Thoracic aorta (tissue), 2 donors: ENCODE measurements at places on chromosomes 5 and 9.

- no peaks in the 10 kb centered on the region for H3K36me3 ChIP-seq
- no peaks in the 10 kb centered on the region for H3K27me3 ChIP-seq
- no peaks in the 10 kb centered on the region for H3K4me1 ChIP-seq
- DNase-seq: no peak
These were observed 77.3 kb upstream of the MAN2A1 start for GRCh38 chr5:109612278-109612905.

- DNase-seq: no peak
- peaks cover 8% of the 10 kb centered on the region for H3K4me1 ChIP-seq
- H3K4me3 ChIP-seq: no peak overlapping the region
- no peaks in the 10 kb centered on the region for H3K27me3 ChIP-seq
- H3K36me3 ChIP-seq: no peaks in the 10 kb centered on the region
These were observed 49.3 kb downstream of the MLLT3 start for GRCh38 chr9:20573023-20573422.

GRCh38 chr9:84331119-84331809, 9.3 kb downstream of the SLC28A3 start:
- H3K27me3 ChIP-seq: no peaks in the 10 kb centered on the region
- H3K4me1 ChIP-seq: no peaks in the 10 kb centered on the region
- H3K4me3 ChIP-seq: no peak overlapping the region
- DNase-seq: no peak

- H3K27ac ChIP-seq: no peak overlapping the region
- no peak for DNase-seq
- no peaks in the 10 kb centered on the region for H3K36me3 ChIP-seq
- no peak overlapping the region for H3K4me3 ChIP-seq
These were observed 166.4 kb upstream of the PIK3R1 start for GRCh38 chr5:68049053-68049713.

DNA sequence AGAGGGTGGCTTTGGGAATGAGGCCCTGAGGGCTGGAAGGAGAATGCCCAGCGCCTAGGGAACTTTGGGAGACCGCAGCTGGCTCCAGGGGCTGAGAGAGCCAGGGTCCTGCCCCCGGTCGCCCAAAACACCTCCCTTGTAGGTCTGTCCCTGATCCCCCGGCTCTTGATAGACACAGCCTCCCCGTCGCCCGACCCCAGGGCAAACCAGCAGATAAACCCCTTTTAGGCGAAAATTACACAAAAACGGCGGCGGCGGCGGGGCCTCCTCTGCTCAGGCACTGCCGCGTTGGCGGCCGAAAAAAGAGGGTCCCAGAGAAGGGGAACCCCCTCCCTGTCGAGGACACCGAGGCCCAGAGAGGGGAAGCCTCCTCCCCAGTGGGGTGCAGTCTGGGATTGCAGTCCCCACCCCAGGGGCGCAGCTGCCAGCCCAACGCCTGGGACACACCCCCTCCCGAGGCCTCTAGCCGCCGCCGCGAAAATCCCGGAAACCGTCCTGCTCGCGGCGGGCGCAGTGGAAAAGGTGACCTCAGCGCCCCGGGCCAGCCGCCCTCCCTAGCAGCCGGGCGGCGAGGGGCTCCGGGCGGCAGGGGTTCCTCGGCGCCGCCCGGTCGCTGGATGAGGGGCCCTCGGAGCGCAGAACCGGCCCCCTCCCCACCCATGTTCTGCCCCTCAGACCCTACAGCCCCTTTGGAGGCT, 3.1 kb upstream of the BARX1 start:
- peak overlapping the region; percentile 60 for H3K4me3 ChIP-seq
- DNase-seq: no peak
- no peaks in the 10 kb centered on the region for H3K36me3 ChIP-seq
- H3K27me3 ChIP-seq: peaks cover 53% of the 10 kb centered on the region
- H3K4me1 ChIP-seq: peaks cover 27% of the 10 kb centered on the region

DNA sequence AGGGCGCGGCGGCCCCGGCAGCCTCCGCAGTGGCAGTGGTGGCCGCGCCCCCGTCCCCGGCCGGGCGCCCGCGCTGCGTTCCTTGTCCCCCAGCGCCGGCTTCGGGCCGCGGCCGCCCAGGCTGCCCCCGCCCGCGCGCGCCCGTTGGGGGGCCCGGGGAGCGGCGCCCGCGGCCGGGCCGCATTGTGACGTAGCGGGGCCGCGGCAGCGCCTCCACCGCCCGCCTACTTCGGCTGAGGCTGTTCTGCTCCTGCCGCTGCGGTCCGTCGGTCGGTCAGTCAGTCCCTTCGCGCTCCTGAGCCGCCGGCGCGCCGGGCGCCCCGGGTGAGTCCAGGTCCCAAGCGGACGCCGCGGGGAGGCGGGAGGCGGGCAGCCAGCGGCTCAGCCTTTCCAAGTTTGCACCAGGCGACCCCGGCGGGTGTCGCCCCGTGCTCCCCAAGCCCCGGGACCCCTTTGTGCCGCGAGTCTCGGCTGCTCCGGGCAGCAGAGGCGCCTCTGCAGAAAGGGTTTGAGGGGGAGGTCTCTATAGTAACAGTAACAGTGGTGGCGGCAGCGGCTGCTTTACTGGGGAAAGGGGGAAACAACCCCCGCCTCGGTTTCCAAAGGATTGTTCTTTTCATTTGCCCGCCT, at the start of gene SNCAIP:
Gene SNCAIP, plus strand, starts transcription at position 277 of the 630 bp plus-strand sequence. CDS start 78,898 bp downstream, outside the sequence.
- no peaks in the 10 kb centered on the region for H3K36me3 ChIP-seq
- peak within 1 kb of the TSS; percentile 88 for H3K4me3 ChIP-seq
- peak within 1 kb of the TSS; percentile 82 for H3K27ac ChIP-seq
- no peaks in the 10 kb centered on the region for H3K27me3 ChIP-seq

DNA sequence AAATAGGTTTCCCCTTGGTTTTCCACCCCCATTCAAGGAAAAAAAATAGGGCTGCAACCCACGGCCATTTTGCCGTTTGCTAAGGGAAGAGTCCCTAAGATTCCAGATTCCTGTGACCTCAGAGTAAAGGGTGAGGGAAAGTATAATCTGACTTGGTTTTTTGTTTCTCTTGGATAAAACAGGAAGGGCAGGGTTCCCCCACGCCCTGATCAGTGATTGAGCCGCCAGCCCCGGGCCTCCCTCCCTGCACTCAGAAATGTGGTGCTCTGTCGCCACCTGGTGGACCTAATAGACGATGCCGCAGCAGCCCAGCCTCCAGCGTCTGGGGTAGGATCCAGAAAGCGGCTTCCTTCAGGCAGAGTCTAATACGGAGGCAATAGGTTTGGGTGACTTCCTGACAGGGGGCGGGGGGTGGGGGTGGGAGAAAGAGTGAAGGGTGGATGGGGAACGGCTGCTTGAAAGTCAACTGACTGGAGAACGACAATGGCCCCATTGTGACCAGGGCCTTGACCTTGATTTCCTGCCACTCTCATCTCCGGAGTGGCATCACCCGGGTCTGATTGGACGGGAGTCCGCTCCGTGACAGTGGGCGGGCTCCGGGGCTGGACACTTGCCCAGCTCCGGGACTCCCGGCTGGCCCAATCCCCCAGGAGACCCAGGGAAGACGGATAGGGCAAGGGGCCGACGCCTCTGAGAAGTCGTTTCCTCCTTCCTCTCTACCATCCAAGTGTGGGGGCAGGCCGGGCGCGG, 17.8 kb upstream of the CYSTM1 start:
- H3K27me3 ChIP-seq: no peaks in the 10 kb centered on the region
- H3K27ac ChIP-seq: no peak overlapping the region
- H3K4me1 ChIP-seq: peaks cover 3% of the 10 kb centered on the region
- H3K36me3 ChIP-seq: no peaks in the 10 kb centered on the region
- H3K4me3 ChIP-seq: peak overlapping the region; percentile 57
- peak; percentile 64 for DNase-seq

- no peak for DNase-seq
- H3K27ac ChIP-seq: no peak overlapping the region
- no peak overlapping the region for H3K4me3 ChIP-seq
- H3K36me3 ChIP-seq: no peaks in the 10 kb centered on the region
- no peaks in the 10 kb centered on the region for H3K4me1 ChIP-seq
These were observed 13.5 kb downstream of the IL12B start for GRCh38 chr5:159316519-159317383.

- no peaks in the 10 kb centered on the region for H3K36me3 ChIP-seq
- no peak for DNase-seq
- H3K27me3 ChIP-seq: no peaks in the 10 kb centered on the region
- H3K27ac ChIP-seq: no peak overlapping the region
- H3K4me3 ChIP-seq: no peak overlapping the region
These were observed 239.6 kb upstream of the TAS2R1 start for GRCh38 chr5:9869616-9870288.

- H3K27ac ChIP-seq: no peak overlapping the region
- H3K27me3 ChIP-seq: no peaks in the 10 kb centered on the region
- H3K4me3 ChIP-seq: no peak overlapping the region
- H3K4me1 ChIP-seq: no peaks in the 10 kb centered on the region
- no peaks in the 10 kb centered on the region for H3K36me3 ChIP-seq
- no peak for DNase-seq
These were observed 5.0 kb downstream of the LAMC3 start for GRCh38 chr9:131013771-131014676.

DNA sequence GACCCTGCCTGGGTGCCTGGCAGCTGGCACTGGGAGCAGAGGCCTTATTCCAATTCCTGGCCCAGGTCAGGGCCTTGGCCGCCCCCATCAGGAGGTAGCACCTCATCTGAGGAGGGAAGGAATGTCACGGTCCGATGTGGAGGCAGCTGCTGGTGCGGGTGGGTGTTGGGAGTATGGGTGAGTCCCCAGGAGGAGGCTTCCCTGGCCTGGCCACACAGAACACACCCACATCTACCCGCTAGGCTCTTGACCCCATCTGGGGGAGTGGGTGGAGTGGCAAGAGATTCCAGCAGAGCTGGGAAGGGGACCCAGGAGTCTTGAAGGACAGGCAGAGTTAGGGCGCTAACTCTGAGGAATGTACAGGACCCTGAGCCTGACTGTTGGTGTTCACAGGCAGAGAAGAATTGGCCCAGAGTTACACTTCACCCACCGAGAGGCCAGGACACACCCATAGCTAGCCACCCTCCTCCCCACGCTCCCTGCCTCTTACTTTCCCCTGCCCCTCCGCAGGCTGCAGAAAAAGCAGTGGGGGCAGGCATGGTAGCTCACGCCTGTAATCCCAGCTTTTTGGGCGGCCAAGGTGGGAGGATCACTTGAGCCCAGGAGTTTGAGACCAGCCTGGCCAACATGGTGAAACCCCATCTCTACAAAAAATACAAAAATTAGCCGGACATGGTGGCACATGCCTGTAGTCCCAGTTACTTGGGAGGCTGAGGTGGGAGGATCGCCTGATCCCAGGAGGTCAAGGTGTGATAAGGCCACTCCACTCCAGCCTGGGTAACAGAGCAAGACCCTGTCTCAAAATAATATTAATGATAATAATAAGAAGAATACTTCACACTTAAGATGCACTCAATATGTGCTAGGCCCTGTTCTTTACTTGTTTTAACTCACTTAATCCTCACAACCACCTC, 6.0 kb downstream of the OLFML2A start:
- no peak for DNase-seq
- no peaks in the 10 kb centered on the region for H3K27me3 ChIP-seq
- H3K36me3 ChIP-seq: no peaks in the 10 kb centered on the region
- H3K4me3 ChIP-seq: no peak overlapping the region
- no peak overlapping the region for H3K27ac ChIP-seq
- no peaks in the 10 kb centered on the region for H3K4me1 ChIP-seq

DNA sequence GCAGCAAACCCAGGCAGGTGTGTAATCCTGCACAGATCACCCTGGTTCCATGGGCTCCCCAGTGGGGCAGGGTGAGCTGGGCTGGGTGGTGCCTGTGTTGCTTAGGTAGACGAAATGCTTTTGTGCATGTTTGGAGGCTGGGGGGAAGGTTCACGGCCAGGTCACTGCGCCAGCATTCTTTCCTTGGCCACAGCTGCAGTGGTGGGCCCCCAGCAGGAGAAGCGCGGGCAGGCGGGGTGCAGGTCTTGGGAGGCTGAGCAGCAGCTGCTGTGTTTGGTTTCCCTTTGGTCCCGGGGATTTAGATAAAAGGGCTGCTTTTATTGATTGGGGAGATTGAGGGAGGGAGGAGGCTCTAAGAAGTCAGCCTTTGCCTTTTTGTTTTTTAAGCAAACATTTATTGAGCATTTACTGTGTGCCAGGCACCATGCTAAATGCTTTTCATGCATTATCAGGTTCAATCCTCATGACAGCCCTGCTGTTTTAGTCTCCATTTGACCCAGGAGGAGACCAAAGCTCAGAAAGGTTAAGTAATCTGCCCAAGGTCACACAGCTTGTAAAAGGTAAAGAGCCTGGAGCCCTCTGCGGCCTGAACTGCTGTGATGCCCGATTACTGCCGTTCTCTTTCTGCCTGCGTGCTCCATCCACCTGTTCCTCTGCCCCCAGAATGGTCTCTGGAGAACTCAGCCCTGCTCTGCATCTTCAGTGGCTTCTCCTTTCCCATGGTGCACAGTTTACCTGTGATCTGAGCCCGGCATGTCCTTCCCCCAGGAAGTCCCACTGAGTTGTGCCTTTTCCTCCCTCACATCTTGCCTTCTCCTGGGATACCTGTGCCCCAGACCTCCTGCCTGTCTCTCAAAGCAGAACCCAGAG, 94.4 kb downstream of the MACROH2A1 start:
- H3K27ac ChIP-seq: no peak overlapping the region
- H3K27me3 ChIP-seq: no peaks in the 10 kb centered on the region
- DNase-seq: no peak

DNA sequence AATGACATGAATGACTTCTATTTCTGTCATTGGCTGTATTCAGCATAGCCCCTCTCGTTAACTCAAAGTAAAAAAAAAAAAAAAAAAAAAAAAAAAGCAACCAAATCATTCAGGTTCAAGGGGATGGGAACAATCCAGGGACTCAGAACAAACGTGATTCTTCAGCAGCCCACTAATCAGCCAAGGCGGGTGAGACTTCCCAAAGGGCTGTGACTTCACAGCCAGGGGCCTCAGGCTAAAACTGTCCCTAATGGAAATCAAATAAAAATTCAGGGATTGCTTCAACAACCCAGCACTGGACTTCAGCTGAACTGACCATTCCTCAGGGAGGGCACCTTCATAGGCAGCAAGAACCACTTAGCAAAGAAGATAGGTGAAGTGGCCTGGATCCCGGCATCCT, 86.2 kb upstream of the FAM169A start:
- H3K27ac ChIP-seq: no peak overlapping the region
- no peak overlapping the region for H3K4me3 ChIP-seq
- peaks cover 13% of the 10 kb centered on the region for H3K4me1 ChIP-seq
- H3K27me3 ChIP-seq: no peaks in the 10 kb centered on the region
- DNase-seq: no peak

DNA sequence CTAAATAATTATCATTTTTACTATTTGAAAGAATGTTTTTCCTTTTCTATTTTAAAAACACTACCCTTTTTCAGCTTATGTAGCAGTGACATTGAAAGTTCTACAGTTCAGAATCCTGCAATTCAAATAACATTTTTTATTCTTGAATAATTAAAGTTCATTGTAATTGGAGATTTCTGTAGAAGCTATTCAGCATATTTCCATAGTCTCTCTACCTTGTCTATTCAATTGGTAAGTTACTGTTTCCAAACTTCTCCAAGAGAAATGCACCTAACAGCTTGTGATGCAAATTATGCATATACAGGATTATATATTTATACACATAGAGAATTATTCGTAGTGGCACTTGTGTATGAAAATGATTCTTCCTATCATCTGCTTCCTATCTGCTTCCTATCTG, 149.7 kb upstream of the ARRDC3 start:
- no peak overlapping the region for H3K27ac ChIP-seq
- H3K4me1 ChIP-seq: peaks cover 29% of the 10 kb centered on the region
- H3K4me3 ChIP-seq: no peak overlapping the region
